ENCODE measurements at places on chromosomes 11 and 22.

DNA sequence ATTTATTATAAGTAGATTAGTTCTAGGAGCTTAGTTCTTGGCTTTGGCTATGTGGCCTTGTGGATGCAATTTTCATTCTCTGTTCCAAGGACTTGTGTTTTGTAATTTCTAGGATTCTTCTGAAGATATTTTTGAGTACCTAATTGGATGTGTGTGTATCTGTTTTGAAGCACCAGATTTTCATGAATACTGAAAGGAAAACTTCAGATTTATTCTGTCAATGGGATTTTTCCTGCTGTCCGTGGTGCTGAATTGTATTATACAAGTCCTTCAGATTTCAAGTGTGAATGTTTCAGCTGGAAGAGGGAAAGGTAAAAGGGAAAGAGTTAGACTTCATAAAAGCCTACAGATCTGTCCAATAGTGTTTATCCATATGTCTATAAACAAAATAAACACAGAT is 18.2 kb upstream of the SYN3 start:
- DNase-seq = no peak

GRCh38 chr22:31748490-31748889 is 1.4 kb downstream of the PRR14L start:
- DNase-seq = no peak

GRCh38 chr11:119210050-119210449 is 3.9 kb downstream of the CBL start:
- no peak for DNase-seq

- DNase-seq = no peak
Measured at GRCh38 chr22:48888466-48889208, 939.0 kb downstream of the BRD1 start.

DNA sequence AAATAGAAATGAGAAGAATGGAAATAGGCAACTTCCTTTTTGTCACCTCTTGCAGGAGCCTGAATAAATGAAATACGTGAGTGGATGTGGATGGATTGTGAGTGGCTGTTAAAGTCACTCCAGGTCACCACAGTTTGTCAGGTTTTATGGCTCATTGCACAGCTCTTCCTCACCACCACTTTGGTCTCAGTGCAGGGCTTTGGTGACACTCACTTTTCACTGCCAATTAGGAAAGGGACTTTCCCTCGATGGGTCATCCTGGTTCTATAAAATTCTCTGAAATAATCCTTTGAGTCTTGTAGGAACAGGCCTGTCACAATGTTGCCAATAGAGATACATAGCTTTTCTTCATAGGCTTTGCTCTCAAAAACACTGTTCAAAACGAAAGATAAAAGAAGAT is 172.4 kb upstream of the C11orf87 start:
- no peak for DNase-seq

DNA sequence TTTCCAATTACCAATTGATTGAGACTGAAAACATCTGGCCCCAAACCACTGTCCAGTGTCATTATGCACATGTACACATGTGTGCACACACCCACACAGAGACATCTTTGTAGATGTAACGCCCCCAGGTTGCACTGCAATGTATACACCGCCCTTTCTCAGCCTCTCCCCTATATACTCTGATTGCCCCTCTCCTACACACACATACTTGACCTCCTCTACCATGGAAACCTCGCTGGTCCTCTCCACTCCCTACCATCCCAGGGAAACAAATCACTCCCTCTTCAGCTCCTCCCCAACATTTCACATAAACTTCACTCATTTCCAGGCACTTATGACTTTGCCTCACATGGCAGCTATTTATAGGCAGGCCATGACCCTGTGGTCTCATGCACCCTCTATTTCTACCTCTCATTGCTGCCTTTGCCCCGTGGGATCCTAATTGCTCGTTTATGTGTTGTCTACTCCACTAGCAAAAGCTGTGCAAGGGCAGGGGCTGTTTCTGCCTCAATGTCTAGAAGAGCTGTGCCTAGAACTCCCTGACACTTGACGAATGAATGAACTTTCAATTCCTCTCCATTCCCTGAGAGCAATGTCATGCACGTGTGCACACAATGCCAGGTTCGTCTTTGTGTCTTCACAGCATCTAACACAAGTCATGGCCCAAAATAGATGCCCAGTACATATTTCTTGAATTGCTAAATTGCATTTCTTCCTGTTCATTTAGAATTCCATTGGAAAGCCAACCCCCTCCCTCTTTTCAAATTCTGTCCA is 10.0 kb upstream of the TMA7B start:
- no peak for DNase-seq

- DNase-seq = no peak
Measured at GRCh38 chr11:1377231-1377780, 12.4 kb upstream of the BRSK2 start.

DNA sequence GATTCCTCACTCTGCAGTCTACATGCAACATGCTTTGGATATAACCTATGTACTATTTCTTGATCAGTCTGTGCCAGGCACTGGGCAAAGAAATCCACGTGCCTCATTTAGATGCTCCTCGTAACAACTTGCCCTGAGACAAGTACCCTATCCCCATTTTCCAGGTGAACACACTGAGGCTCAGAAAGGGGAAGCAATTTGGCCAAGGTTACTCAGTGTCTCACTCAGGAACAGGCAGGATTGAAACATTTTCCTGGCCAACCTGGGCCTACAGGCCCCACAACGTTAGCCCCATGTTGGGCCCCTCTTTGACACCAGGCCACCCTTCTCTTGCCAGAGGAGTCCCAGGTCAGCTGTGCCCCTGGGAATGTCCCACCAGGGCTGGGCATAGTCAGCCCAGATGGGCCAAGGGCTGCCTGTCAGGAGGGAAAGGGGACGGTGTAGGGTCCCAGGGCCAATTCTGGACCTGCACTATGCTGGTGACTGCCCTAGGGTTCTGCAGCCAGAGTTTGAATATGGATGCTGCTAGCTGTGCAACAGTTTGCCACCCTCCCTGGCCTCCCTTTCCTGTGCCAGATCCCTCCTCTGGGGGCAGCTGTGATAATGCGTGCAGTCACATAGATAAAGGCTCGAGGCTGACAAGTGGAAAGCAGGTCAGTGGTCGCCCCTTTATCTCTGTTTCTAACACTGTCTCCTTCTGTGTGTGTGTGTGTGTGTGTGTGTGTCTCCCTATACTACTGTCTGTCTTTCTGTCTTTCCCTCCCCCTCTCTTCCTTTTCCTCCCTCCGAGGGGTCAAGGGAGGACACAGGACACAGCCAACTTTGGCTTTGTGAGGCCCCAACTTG is 10.4 kb upstream of the EMID1 start:
- no peak for DNase-seq

GRCh38 chr22:46251266-46251665 is 1.2 kb upstream of the CDPF1 start:
- no peak for DNase-seq

- DNase-seq = no peak
Measured at GRCh38 chr11:64787526-64788320, 9.4 kb upstream of the SF1 start.

- no peak for DNase-seq
Measured at GRCh38 chr22:19181786-19182471, 3.4 kb upstream of the SLC25A1 start.

GRCh38 chr11:12653729-12654128 is 20.5 kb upstream of the TEAD1 start:
- no peak for DNase-seq

DNA sequence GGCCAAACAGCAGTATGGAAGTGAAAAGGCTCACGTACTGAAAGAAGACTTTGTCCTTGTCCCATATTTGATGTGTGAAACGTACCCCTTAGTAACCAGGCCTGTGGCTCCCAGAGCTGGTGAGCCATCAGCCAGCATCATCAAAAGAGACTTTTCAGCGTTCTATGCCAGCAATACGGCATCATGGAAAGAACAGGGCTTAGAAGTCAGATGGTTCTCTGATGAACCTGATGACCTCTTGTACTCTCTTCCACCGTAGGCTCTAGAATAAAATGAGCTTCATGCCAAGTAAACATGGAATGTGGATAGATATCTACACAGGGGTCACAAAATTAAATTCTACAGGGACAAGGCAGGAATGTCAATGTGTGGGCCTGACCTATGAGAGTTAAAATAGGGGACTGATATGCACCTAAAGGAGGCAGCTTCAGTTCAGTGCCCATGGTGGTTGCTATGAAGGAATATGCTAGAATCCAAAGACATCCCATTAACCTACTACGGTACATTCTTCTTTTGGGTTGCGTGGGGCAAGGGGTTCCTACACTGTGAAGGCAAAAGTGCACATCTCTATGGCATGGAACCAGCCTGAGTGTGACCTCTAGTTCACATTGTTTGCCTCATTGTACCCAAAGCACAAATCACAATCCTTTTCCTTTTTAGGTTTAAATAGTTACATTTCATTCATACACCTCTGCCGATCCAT is 130.6 kb downstream of the ETS1 start:
- no peak for DNase-seq

DNA sequence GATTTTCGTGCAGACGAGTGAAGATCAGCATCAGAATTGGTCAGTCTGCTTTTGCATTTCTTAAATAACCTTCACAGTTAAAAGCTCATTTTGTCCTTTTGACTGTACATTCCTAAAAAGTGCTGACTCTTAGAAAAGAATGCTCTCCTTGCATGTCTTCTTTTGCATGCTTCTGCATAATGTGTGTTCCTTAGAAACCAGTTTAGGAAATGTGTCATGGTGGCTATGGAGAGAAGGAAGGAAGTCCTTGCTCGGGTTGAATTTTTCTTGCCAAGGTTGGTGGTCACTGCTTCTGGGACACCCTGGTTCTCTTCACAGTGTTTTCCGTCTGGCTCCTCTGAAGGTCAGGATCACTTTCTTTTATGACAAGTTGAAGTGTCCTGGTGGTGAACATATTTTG is 6.8 kb downstream of the AP2A2 start:
- no peak for DNase-seq

Measured in iPS DF 6.9 (cell line).